ENCODE measurements at places on chromosomes 2 and 18. TPM values are rescaled to one million over a fixed set of nuclear protein-coding genes. Genes with fewer than 3 reads are reported as not detected.

ALK gene
- total RNA-seq: 0.83 TPM

- peak; percentile 14 for DNase-seq
- H3K27ac ChIP-seq: no peak overlapping the region
- no peaks in the 10 kb centered on the region for H3K36me3 ChIP-seq
- H3K4me1 ChIP-seq: peaks cover 24% of the 10 kb centered on the region
- no peaks in the 10 kb centered on the region for H3K27me3 ChIP-seq
- no peak overlapping the region for H3K4me3 ChIP-seq
Measured at GRCh38 chr2:86371527-86371926, 34.1 kb upstream of the REEP1 start.

- H3K27ac ChIP-seq: no peak overlapping the region
- H3K27me3 ChIP-seq: no peaks in the 10 kb centered on the region
- DNase-seq: no peak
- no peaks in the 10 kb centered on the region for H3K4me1 ChIP-seq
- H3K4me3 ChIP-seq: no peak overlapping the region
Measured at GRCh38 chr2:168956392-168956791, 55.3 kb downstream of the G6PC2 start.

CCDC148 gene
- total RNA-seq: 2.1 TPM

TTR gene
- not detected for total RNA-seq
